ENCODE measurements at places on chromosomes 5 and 9. TPM values are rescaled to one million over a fixed set of nuclear protein-coding genes. Genes with fewer than 3 reads are reported as not detected.

Gene BTNL3
- total RNA-seq: not detected

Gene C9
- total RNA-seq: 0.13 TPM

Gene SLIT3
- total RNA-seq: 0.05 TPM

Gene SHROOM1
- total RNA-seq: 3.2 TPM

Gene PHYHD1
- total RNA-seq: not detected

Gene PDLIM4
- total RNA-seq: 0.36 TPM

Gene C5orf58
- total RNA-seq: not detected

GRCh38 chr9:105157171-105157583 lies 87.3 kb upstream of the SLC44A1 start:
- DNase-seq: no peak

- DNase-seq: peak; percentile 76
Observed at GRCh38 chr9:134858051-134858841, 22.4 kb upstream of the FCN2 start.

DNA sequence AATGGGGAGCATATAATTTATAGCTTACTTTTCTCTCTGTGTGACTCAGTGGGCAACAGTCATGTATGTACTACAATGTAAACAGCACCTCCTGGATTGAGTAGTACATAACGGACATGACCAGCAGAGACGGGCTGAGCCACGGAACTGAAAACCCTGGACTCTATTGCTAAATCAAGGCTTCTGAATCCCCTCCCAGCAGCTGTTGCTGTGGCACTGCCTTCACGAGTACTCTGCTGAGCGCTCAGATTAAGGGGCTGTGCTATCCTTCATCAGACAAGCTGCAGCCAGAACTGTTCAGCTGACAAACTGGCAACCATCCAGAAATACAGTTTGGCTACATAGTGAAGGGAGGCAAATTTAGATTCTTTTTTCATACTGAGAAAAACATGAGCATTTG lies 131.3 kb upstream of the CCDC180 start:
- no peak for DNase-seq

- no peak for DNase-seq
Observed at GRCh38 chr5:172832383-172833315, 1.4 kb upstream of the ERGIC1 start.

GRCh38 chr5:75670577-75670976 lies 46.7 kb downstream of the POC5 start:
- no peak for DNase-seq

- no peak for DNase-seq
Observed at GRCh38 chr5:58300346-58300895, 159.5 kb downstream of the PLK2 start.

DNA sequence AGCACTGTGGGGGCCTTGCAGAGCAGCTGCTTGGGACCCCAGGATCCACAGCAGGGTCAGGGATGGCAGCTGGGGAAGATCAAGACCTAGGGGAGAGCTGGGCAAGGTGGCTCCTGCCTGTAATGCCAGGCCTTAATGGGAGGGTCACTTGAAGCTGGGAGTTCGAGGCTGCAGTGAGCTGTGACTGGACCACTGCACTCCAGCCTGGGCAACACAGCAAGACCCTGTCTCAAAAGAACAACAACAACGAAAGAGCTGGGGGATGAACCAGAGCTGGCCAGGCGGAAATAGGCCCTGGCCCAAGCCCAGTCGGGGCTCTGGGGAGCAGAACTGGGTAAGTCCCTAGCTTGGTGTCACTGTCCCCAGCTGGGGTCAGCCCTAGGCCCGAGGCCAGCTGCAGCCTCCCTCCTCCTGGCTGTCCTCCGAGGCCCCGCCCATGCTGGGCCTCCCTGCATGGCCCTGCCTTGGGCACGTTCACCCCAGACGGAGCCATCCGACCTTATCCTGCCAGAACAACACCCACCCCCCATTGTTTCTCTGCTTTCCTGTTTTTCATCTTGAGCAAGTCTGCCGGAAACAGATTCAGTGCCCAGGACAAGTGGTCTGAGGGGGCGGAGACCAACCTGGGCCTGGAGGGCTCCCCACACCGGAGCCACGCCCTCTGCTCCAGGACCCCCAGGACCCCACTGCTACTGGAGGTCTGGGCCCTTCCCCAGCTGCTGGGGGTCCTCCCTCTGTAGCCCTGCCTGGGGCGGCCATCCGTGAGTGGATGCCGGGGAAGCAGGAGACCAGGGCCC lies 1.9 kb downstream of the DIPK1B start:
- DNase-seq: no peak

DNA sequence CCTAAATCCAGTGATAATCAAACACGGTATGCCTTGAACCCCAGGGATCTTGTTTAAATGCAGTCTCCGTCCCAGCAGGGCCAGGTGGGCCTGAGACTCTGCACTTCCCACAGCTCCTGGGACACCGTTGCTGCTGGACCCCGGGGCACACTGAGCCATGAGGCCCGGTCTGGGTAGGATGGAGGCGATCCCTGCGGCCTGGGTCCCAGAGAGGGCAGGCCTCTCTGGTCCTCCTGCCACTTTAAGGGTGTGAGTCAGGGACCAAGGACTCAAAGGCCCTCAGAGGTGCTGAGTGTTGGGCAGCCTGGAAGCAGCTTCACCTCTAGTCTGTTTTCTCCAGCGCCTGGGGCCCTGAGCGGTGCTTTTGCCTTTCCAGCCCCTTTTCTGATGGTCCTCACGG lies 34.1 kb upstream of the SLC9A3 start:
- DNase-seq: no peak

GRCh38 chr5:136249678-136250266 lies 56.8 kb upstream of the SMIM32 start:
- no peak for DNase-seq

GRCh38 chr9:123234853-123235252 lies 33.5 kb downstream of the STRBP start:
- peak; percentile 51 for DNase-seq

DNA sequence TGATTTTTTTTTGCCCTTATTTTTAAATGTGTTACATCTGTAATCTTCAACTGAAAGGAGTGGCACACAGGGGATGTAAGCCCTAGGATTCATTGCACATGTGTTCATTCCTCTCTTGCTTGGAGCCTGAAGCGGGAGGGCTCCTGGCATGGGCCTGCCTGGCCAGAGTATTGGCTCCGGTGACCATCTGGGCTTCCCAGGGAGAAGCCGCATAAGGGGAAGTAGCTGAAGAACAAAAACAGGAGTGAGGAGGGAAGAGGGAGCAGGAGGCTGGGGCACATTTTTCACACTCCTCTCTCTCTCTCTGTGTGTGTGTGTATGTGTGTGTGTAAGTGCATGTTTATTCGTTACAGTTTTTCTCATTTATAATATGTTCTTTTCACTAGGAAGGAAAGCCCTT lies 269.9 kb downstream of the PRR16 start:
- no peak for DNase-seq

DNA sequence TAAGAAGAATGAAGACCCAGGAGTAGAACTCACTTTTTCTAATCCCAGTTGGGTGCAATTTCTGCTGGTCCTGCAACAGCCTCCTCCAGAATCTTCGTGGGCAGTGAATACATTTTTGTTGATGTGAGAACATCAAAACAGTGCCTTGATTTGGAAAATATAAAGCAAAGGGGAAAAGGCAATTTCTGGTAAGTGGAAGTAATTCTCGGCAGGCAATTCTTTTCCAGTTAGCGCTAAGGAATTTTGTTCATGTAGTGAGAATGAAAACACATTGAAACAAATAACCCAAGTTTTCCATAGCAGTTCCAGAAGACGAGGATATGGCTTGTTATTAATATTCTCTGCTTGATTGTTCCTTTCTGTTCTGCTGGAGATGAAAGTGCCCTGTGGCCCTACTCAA lies 178.7 kb downstream of the SPATA31D1 start:
- DNase-seq: no peak

DNA sequence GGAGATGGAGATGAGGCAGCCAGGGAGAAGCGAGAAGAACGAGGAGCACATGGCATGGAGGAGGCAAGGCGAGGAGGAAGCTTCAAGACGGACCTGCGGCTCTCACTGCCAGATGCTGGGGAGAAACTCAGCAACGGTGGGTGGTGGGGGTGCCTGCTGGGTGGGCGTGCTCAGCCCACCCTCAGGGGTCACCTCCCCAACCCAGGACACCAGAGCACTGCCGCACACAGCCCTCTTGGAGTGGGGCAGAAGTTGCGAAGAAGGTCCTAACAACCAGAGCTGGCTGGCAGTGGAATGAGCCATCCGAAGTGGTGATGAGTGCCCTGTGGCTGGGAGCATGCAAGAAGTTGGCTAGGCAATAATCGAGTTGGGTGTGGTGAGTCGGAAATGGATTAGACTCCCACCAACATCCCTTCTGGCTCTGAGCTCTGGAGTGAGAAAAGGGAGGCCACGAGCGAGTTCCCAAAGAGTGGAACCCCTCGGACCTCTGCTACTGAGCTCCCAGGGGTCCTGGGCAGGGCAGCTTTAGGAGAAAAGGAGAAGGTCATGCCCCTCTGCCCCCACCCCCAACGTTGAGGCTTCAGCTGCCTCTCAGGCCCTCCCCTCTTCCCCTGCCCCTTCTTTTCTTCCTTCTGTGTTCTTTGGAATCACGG lies 212.7 kb upstream of the MVB12B start:
- no peak for DNase-seq

- no peak for DNase-seq
Observed at GRCh38 chr5:113063927-113064326, 87.3 kb downstream of the DCP2 start.

GRCh38 chr5:34447424-34447823 lies 208.7 kb upstream of the RAI14 start:
- DNase-seq: no peak

DNA sequence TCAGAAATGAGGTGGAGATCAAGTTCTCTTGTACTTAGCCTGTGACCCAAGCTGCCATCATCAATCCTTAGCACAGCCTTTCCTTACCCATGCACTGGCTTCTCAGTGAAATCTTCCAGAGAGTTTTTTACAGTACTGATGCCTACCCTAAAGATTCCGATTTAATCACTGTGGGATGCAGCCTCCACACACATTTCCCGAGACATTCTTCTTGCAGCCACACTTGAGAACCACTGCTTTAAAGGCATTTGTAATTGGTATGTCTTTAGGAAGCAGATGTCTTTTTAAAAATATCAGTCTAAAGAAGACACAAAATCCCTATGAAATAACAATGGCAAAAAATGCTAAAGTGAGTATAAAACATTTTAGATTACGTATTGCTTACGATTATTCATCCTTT lies 17.3 kb upstream of the GLIS3 start:
- DNase-seq: no peak

GRCh38 chr9:31486630-31487029 lies 897.8 kb upstream of the ACO1 start:
- DNase-seq: no peak

DNA sequence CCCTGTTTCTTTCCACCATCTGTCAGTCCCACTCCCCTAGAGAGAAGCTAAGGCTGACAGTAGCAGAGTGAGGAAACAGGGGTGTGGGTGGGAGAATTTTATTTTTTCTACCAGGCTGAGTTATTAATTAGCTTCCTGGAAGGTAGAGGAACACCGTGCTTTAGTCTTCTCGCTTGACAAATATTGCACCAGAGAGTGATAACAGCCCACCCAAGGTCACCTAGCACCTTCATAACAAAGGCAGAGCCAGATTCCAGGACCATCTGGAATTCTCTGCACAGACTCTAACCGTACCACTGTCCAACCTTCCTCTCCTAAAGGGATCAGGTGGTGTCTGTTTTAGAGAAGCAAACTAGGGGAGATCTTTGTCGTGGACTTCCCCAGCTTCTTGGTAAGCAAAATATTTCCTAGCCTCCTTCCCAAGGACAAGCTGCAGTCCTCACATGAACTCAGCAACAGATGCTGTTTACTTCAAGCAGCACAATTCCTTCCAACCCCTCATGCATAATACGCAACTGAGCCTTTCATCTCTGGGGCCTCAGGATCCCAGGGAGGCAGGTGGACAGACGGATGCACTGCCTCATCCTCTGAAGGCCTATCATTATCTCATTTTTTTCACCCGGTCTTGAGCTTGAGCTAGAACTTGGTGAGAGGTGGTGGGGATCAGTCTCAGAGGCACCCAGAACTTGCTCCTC lies 308.7 kb upstream of the BRINP1 start:
- no peak for DNase-seq

DNA sequence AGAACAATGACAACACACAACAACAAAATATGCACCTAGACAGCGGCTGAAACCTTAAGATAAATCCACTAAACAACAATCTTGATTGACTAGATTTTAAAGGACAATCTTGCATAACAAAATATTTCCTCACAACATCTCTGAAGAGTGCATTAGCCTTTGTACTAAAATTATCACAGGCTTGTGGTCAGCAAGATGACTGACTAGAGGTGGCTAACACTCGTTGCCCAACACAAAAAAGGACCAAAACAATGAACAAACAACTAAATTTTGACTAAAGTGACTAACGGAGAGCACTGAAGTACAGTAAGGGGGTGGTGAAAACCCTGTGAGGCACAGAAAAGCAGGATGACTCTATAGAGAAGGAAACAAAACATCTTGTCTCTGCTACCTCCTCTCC lies 183.9 kb downstream of the BRINP1 start:
- no peak for DNase-seq
